ENCODE measurements at places on chromosomes 16 and 17.

GRCh38 chr16:55735120-55735781, 79.5 kb downstream of the SLC6A2 start:
- no peak for DNase-seq

GRCh38 chr16:88290850-88291830, 91.6 kb upstream of the ZNF469 start:
- DNase-seq = no peak

- DNase-seq = no peak
Observed at GRCh38 chr17:76451506-76451905, 1.4 kb downstream of the UBE2O start.

DNA sequence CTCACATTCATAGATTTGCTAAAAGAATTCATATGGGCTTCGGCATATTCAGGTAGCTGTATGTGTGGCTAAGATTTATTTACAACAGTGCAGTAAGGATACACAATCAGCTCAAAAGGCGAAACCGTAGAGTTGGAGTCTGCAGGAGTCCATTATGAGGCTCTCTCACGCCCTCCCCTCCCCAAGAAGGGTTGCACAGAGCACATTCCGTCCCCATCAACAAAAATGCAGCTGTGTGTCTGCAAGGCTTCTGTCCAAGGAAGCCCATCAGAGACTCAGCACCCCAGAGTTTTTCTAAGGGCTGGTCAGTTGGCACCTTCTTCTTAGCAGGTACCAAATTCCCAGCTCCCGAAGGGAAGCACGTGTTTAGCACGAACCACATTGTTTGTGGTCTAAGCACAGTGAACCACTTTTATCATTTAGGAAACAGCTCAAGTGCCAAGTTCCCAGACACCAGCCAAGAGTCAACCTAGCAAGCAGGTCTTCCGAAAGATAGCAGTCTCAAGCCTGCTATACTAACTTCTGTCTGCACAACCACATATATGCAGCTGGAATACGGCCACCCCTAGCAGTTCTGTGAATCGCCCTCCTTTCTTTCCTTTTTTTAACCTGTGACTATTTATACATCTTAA, 28.5 kb upstream of the MEAK7 start:
- no peak for DNase-seq

DNA sequence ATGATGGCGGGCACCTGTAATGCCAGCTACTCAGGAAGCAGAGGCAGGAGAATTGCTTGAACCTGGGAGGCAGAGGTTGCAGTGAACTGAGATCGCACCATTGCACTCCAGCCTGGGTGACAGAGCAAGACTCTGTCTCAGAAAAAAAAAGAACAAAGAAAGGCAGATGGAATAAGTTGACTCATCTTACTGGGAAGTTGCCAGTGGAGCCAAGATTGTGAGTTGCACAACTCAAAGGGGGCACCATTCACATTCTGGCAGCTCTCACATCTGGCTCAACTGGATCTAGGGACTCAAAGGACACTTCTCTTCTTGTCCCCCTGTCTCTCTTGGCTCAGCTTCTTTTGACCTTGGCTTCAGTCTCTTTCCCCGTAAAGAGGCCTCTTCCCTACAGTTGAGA, 53.7 kb upstream of the ETV4 start:
- no peak for DNase-seq

- no peak for DNase-seq
Observed at GRCh38 chr17:45226576-45226975, 4.9 kb downstream of the FMNL1 start.

GRCh38 chr17:57480438-57481196, 224.3 kb downstream of the MSI2 start:
- no peak for DNase-seq

DNA sequence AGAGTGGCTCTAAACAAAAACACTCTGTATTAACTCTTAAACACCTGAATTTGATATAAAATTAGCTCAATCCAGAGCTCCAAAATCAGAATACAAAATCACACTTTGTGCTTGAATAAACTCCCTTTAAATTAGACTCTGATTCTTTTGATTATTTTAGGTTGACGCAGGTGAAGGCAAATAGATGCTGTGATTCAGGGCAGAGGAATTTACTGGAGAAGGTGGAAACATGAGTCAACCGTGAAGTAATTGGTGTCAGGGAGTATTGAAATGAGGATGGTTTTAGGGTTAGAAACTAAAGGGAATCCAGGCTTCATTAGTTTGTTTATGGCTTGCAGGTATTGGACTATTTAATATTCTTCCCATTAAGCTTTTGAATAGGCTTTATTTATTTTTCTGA, 37.1 kb upstream of the TEKT1 start:
- DNase-seq = no peak

DNA sequence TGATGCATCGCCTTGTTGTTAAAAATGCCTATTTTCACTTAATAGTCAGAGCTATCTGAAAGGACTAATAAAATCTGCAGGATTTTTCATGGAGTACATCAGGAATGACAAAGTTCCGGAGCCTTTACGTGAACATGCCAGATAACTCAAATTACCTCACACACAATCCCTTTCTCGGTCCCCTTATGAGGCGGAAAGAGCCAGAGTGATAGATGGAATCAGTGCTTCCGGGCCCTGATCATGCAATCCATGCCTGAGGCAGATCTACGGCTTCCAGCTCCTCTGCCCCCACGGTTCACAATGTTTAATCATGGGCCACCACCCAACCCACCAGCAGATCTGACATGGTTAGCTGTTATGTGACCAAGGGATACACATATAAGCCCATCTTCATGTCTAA, 17.0 kb downstream of the VPS53 start:
- DNase-seq = no peak

GRCh38 chr16:88662843-88663606, at the start of gene MVD:
Gene MVD (minus strand): TSS chr16:88663091. CDS start chr16:88663080, 11 bp downstream.
- DNase-seq = peak; percentile 96

GRCh38 chr16:11711662-11712061, 31.0 kb downstream of the TXNDC11 start:
- no peak for DNase-seq

DNA sequence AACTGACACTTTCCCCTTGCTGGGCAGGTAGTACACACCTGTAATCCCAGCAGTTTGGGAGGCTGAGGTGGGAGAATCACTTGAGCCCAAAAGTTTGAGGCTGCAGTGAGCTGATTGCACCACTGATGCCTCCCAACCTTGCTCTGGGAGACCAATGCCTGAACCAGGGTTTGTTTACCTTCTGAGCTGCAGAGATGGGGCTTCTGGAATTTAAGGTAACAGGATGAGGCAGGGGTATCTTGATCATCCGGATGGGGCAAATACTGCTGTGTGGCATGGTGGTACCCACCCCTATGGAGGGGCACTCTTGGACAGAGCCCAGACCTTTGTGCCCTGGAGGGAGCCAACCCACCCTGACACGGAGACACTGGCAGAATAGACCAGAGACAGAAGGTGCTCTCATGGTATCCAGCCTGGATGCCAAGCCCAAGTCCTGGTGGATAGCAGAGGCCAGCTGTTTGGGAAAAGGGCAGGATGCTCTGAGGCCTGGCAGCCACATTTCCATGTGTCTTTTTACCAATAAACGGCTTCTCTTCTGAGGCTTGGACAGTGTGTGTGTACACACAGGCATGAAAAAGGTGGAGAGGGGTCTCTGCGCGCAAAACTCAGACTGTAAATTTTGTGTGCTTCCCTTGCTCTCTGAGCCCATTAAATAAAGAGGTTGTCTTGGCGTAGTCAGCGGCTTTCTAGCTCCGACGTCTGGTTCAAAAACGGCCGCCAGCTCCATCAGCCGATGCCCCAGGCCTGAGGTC, 4.4 kb downstream of the ZNF48 start:
- DNase-seq = no peak
